ENCODE measurements at places on chromosomes 6 and 20. TPM values are rescaled to one million over a fixed set of nuclear protein-coding genes. Genes with fewer than 3 reads are reported as not detected.

DNA sequence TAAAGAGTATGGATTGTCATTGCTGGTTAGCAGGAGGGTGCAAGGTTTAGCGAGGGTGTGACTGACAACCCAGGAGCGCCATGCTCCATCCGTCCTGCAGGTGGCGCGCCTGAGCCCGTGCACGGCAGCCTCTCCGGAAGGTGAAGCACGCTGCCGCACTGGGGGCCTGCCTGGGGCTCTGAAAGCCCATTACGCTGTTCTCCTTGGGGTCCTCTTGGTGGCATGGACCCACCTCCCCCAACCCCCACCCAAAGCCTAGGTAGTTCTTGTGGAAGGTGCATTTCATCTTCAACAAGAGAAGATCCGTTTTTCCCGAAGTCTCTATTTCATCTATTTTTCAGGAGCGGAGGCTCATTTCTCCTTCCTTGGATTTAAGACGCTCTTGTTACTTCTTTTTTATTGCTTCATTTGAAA is 197.4 kb upstream of the KCNG1 start:
- peak; percentile 66 for DNase-seq

GRCh38 chr20:58237318-58238132 is 9.1 kb upstream of the ANKRD60 start:
- DNase-seq, result no peak

Gene GINM1
- total RNA-seq, result 53.8 TPM

- DNase-seq, result no peak
Measured at GRCh38 chr20:7765221-7765620, 175.0 kb downstream of the HAO1 start.

DNA sequence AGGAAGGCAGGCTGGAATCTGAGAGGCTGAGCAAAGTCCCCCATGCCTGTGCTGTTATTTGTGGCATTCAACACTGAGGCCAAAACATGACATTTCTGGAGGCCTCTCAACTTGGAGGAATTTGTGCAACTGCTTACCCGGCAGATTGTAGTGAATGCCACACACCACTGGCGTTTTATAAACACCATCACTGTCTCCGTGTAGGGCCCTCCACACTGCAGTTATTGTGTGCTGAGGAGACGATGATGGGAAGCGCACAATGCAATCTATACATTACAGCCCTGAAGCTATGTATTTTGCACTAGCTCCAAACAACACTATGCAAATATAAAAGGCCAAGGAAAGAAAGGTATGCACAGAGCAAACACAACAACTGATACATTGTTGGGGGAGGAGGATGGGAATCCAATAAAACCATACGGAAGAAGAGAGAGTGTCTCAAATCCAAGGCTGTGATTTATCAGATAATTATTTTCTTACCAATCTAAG is 106.5 kb downstream of the SMLR1 start:
- DNase-seq, result no peak

DNA sequence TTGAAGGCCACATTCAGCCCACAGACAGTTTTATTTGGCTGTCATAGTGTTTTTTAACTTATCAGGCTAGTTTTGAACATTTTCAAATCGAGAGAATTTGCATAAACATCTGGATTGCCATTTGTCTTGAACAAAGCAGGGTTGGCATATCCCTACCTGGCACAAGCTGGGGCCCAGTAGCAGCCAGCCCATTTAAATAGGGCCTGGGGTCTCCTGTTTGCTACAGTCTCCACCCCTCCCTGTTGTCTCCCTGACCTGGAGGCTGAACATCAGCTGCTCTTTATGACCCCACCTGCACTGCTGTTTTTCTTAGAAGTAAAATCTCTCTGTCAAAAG is 10.5 kb downstream of the BCAS4 start:
- no peak for DNase-seq

- no peak for DNase-seq
Measured at GRCh38 chr6:28393912-28394662, 5.5 kb downstream of the ZSCAN12 start.

Gene FKBP1C
- total RNA-seq, result 0.24 TPM

Gene BPIFA1
- not detected for total RNA-seq

Gene MDFI
- 4.3 TPM for total RNA-seq

Data from cardiac septum (tissue), 1 donor.